ENCODE measurements at places on chromosomes 12 and 14.

DNA sequence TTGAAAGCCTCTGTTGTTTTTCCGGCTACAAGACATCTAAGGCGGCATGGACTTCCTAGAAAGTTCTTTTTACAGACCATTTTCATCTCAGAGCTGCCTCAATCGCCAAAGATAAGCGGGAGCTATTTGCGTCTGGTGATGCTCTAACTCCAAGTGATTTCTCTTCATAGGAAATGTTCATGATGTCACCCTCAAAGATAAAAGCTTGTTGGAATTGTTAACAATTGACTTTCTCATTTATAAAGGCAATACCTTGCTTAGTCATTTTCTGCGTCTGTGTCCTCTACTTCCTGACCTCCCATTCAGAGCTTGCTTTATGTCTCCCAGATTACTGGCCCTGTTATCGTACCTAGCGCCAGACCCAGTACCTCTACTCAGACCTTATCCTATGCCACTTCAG is 259.0 kb upstream of the G2E3 start:
- no peak for DNase-seq

GRCh38 chr14:72893636-72894322 is at the start of gene DPF3:
TSS of gene DPF3 (minus strand) at chr14:72894101. CDS start at chr14:72894088, 13 bp downstream.
- peak; percentile 89 for DNase-seq

DNA sequence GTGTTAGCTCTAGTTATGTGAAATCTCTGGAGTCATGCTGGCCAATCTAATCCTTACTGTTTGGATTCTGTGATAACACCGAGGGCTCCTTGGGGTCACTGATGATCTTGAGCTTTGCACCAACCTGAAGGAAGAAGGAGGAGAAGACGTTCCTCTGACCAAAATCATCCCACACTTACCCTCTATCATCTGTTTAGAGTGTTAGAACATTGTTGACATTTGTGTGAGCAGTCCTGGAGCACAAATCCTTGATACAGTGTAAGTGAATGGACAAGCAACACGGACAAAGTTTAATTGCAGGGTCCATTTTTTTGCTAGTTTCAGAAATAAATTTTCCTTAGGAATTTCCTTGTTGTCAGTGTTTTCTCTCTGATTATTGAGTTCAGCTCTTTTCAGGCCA is 181.7 kb downstream of the AKAP6 start:
- DNase-seq, result no peak

- no peak for DNase-seq
Measured at GRCh38 chr14:83280719-83281118, 1747.1 kb upstream of the SEL1L start.

DNA sequence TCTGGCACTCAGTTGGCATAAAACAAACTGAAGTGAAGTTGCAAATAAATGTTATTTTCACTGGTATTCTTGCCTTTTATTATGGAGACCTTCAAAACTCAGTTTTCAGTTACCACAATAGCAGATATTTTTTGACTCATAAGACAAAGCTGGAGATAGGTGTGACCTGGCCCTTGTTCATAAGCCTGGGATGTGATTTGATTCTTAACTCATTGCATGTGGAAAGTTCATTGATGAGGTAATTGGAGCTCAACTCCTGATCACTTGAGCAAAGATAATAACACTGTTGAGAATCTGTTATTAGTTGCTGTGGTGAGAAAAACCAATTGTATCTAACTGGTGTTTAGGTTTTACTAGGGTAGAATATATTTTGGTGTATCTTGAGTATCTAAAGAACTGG is 105.1 kb downstream of the AEBP2 start:
- no peak for DNase-seq

DNA sequence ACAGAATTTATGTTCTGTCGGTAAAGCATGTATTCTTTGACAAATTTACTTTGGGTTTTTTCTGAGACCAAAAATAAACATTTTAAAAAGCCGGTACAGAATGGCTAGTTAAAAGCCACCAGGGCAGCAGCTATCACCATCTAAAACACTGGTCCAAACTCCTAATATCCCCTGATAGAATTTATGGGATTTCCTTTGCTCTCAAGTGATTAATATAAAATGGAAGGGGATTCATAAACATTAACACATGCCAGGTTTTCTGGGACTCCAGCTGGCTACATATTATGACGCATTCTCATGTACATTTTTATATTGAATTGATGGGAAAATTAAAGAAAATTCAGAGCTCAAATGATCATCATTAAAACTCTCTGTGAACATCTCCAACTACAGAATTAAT is 640.8 kb downstream of the C12orf50 start:
- DNase-seq, result no peak

- no peak for DNase-seq
Measured at GRCh38 chr14:103084021-103084919, at the start of gene LBHD2. TSS of gene LBHD2 (plus strand) at chr14:103084210. CDS start at chr14:103086013, 1,803 bp downstream.

GRCh38 chr12:76029982-76030340 is 1.6 kb downstream of the PHLDA1 start:
- DNase-seq, result no peak

- no peak for DNase-seq
Measured at GRCh38 chr14:95047754-95048153, 109.6 kb downstream of the DICER1 start.

DNA sequence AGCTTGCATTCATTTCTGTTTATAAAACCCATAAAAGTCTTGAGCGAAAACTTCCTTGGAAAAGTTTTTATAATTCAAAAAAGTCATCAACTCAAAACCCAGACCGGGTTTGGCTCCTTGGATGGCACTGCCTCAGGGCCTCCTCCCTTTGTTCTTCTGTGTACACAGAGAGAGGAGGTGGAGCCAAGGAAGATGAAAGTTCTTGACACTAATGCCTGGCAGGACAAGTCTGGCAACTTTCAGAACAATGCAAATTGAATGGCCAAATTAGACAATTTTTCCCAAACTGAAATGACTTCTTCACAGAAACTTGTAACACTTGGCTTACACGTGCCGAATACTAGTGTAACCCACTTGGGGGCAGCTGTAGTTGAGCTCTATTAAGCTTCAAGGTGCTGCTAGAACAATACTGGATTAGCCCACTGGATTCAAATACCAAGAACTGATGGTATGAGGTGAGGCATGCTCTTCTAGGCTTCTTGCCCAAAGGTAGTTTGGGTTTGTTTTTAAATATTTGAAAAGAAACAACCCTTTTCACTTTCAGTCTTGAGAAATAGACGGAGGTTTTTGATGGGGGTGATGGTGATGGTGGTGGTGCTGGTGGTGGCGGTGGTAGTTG is 86.6 kb upstream of the FRMD6 start:
- no peak for DNase-seq

DNA sequence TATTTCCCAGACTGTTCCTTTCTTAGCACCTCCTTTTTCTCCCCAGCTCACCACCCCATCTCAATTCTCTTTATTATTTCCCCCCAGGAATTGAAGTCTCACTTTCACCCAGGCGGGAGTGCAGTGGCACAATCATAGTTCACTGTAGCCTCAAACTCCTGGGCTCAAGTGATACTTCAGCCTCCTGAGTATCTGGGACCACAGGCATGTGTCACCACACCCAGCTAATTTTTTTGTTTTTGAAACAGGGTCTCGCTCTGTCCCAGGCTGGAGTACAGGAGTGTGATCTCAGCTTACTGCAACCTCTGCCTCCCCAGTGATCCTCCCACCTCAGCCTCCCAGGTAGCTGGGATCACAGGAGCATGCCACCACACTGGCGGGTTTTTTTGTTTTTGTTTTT is 11.0 kb downstream of the RACGAP1 start:
- no peak for DNase-seq

DNA sequence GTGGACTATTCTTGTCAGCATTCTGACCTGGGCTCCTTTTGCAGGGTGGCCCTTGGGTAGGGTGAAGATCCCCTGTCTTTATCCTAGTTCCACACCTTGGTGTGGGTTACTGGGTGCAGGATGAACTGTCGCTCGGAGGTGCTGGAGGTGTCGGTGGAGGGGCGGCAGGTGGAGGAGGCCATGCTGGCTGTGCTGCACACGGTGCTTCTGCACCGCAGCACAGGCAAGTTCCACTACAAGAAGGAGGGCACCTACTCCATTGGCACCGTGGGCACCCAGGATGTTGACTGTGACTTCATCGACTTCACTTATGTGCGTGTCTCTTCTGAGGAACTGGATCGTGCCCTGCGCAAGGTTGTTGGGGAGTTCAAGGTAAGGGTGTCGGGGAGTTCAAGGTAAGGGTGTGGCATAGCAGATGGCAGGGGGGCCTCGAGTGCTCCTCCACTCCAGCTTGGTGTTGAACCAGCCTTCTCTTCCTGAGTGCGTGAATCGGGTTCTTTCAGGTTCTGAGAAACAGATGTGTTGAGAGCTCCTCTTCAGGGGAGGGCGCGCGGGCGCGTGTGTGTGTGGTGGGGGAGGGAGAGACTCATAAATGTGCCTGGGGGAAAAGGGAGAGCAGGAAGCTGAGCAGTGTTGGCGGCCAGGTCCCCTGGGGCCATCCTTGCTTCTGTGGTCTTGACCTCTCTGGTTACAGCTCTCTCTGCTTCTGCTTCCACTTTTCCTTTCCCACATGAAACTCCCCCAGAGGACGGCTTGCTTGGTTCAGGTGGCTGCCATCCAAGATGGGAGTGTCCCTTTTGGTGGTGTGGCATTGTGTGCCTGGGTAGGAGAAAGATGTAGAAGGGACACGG is 4.0 kb downstream of the ATG101 start:
- no peak for DNase-seq

GRCh38 chr14:56087671-56088471 is 30.3 kb upstream of the PELI2 start:
- DNase-seq, result no peak

DNA sequence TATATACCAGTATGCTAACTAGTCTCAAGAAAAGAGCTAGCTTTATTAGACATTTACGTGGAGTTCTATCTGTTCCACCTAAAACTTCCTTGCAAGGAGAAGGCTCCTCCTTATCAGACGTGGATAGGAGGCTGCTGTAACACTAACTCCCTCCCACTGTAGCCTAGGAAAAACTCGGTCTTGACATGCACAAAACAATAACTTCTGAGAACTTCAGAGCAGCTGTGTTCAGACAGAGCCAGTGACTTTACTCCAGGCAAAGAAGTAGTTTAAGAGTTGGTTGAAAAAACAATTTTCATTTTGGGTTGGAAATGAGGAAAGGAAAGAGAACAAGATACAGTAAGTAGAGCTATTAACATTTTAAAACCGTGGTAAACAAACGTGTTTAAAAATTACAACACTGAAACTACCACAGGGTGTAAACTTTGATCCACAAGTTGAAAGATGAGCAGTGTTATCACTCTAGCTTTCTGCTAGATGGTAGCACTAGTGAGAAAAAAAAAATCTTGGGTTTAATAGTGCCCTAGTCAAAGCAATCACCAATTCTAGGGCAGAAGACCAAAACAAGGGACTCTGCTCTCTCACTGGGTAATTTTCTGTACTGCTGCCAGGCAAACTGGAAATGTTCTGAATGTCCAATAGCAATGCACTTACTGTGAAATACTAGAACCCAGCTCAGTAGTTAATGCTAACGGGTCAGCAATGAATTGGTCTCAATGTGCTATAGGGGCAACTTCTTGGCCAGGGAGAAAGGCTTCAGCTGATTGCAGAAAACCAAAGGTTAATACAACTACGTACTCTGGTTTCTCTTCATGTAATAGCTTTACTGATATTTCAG is 2.4 kb downstream of the ATF7 start:
- no peak for DNase-seq

DNA sequence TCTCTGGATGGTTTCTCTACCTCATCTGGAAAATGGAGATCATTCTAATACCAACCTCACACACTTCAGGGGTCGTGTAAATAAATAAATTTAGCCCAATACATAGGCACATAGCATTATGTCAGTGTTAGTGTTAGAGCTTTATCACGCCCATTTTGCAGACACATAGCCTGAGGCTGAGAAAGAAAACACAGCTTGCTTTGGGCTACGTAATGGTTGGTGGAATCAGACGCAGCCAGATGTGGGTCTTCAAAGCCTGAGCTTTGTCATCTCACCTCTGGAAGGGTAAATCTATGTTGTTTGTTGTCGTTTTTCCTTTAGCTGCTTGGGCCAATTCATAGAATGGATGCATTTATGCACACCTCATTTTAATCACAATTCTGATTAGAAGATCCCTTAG is 191.6 kb downstream of the RBM19 start:
- no peak for DNase-seq

GRCh38 chr12:100520048-100520769 is 46.5 kb downstream of the NR1H4 start:
- DNase-seq, result no peak

- no peak for DNase-seq
Measured at GRCh38 chr14:100777366-100777817, 48.5 kb upstream of the MEG3 start.

- no peak for DNase-seq
Measured at GRCh38 chr12:81084811-81085350, 7.0 kb downstream of the ACSS3 start.

- no peak for DNase-seq
Measured at GRCh38 chr12:63787306-63787705, 7.6 kb downstream of the RXYLT1 start.

GRCh38 chr12:41302979-41303403 is 114.9 kb downstream of the PDZRN4 start:
- DNase-seq, result no peak

DNA sequence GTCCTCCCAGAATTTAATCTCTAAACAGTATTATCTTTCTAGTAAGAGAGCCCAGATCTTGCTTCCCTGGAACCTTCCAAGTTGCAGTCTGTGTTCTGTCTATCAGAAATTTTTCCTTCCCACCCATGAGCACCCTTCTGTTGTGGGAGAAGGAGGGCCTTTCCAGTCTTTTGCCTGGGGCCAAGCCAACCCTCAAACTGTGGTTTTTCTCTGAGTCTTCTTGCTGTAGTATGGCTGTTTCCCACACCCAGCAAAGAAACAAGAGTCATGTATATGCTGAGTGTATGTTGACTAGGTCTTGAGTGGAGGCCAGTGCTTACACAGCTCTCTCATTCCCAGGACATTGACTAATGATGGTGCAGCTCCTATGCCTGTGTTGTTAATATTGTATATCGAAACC is 104.5 kb downstream of the TGFB3 start:
- no peak for DNase-seq

GRCh38 chr12:124814741-124815613 is 48.7 kb downstream of the SCARB1 start:
- DNase-seq, result no peak

- no peak for DNase-seq
Measured at GRCh38 chr14:63375769-63376168, 57.0 kb upstream of the GPHB5 start.

DNA sequence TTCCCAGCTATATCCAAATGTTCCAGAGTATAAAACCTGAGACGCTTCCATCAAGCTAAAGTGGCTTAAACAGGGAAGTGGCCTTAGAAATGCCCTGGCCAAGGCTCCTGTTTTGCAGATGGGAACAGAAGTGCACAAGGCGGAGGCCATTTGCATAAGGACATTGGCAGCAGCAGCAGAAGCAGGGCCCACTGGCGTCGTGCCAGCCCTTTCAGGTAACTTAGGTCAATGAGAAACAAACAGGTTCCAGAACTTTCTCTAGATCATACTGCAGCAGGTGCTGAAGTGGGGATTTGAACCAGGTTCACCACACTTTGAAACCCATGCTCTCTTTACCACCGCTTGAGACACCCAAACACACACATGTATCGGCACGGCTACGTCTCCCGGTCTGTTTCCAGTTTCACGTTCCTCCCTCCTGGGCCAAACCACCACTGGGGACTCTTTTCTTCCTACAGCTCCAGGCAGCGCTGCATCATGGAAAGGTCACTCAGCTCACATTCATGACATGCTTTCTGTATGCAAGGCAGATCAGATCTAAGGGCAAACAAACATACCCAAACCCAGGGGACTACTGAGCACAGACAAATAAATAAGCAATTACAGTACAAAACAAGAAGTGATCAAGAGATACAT is 46.0 kb upstream of the PLEKHG6 start:
- DNase-seq, result no peak
